ENCODE measurements at places on chromosomes 4 and X. TPM values are rescaled to one million over a fixed set of nuclear protein-coding genes. Genes with fewer than 3 reads are reported as not detected.

DNA sequence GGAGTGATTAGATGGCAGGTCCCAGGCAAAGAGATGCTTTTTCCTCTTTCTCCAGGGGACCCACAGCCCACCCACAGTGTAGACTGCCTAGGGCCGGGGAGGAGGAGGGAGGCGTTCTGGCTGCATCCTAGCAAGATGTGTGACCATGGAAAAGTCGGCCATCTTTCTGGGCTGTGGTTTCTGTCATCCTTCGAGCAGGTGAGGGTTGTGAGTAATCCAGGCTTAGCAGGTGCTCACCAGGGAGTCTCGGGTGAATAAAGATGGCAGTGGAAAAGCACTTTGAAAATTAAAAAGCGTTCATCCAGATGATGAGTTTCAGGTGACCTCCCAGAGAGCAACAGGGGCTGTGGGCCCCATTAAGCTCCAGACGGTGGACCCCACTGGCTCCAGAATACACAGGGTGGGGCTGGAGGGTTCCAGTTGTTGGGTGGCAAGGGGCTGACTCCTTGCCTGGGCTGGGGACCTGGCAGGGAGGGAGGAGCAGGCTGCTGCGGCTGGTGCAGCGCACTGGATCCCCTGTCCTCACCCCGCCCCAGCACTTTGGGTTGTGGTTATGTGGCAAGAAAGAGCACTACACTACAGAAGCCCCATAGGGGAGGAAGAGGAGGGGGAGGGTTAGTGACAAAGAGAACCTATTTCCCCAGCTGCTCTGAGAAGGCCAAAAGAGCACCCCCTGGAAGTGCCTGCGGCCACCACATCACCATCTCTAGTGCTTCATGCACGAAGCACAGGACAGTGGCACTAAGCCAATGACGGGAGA, 23.7 kb downstream of the ELF4 start:
- DNase-seq: no peak

GRCh38 chr4:185839770-185840169, 27.8 kb upstream of the SORBS2 start:
- DNase-seq: no peak

GRCh38 chr4:183821076-183821853, 83.8 kb upstream of the STOX2 start:
- DNase-seq: no peak

DNA sequence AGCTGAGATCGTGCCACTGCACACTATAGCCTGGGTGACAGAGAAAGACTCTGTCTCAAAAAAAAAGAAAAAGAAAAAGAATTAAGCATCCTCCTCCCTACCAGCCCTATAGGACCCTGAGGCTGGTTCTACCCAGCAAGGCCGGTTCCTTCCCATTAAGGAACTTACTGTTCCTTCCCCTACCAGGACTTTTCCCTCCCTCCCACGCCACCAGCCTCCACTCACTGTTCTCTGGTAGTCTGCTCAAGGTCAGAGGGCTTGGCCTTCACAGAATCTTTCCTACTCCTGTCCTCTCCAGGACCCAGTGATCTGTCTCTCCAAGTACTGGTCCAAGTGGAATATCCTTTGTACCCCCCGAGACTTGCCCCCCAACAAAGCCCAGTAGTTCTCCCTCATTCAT, 1.4 kb downstream of the GRIPAP1 start:
- no peak for DNase-seq

DNA sequence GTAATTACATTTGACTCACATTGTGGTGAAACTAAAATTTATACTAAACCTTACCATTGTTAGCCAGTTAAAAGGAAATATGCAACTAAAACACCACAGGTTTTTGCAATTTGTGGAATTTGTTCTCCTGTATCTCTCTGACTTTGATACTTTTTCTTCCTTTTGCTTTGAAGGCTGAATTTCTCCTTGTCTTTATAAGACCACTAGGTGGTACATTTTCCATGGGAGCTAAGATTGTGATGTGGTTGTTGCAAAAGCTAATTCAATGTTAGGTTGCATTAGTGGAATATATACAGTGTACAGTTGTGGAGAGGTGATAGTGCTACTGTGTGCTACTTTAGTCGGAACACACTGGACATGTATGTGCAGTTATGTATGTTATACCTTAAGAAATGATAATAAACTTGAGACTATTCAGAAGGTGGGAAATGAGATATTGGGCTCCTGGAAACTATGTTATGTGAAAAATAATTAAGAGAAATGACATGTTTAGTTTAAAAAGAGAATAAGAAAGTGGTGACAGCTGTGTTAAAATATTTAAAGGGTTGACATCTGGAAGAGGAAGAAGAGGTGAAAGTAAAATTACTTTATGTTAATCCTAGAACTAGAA, 70.3 kb downstream of the ARL9 start:
- DNase-seq: peak; percentile 45

DNA sequence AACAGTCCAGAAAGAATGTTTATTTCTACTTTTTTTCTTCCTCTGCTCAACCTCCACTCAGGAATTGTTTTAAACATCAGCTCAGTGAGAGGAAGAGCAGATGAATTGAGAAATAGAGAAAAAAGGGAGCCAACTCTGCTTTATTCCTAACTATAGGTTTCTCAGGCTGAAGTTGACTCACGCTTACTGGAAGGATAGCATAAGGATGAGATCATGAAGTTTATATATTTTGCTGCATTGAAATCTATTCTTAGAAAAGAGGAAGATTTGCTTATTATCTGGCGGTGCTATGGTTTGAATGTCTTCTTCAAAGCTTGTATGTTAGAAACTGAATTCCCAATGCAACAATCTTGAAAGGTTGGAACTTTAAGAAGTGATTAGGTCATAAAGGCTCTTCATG, 1673.4 kb upstream of the PCDH7 start:
- no peak for DNase-seq

DNA sequence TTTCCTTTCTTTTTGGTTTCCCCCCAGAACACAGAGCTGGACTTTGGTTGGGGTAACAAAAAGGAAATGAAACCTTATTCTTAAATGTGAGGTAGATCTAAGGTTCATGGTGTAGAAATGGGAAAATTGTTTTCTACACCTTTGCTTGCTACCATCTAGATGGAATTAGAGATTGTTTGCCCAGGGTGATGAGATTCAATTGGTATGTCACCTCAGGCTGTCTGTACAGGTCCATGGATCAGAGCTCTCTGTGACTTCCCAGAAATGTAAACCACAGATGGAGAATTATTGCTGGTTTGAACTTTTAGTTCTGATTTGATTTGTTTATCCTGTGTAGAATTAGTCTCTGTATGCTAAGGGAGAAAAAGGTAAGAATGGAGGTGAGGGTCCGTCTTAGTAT, 146.7 kb downstream of the PCDH7 start:
- DNase-seq: no peak

DNA sequence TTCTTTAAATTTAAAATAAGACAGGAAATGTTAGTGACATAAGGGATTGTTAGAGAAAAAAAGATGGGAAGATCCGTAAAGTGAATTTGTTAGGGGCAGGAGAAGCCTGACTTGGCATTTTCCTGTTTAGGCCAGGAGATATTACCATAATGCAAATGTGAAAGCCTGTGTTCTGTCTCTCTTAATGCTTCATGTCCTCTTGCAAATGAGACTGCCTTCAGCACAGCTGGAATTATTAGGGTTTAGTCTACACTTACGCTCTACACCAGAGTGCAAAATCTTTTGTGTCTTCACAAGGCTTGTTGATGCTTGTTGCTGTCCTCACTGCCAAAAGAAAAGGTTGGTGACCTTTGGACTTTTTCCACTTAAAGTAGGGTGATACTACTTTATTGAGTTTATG, 56.8 kb downstream of the JADE1 start:
- no peak for DNase-seq

DNA sequence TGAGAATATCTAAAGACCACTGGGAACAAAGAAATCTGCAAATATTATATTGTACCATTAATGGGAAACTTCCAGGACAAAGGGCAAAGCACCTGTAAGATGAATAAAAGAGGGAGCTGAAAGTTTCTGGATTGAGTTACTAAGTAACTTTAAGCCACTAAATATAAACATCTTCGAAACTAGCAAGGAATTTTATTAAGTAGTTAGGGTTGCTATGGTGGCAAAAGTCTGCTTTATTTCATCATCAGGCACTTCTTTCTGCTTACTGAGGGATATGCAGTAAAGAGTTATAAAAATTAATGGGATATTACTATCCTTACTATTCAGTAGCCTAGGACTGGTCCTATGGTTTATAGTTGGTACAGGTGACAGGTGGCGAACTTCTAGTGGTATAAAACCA, 33.0 kb downstream of the SMARCA1 start:
- no peak for DNase-seq

GRCh38 chr4:156858071-156858470, 113.5 kb downstream of the PDGFC start:
- no peak for DNase-seq

DNA sequence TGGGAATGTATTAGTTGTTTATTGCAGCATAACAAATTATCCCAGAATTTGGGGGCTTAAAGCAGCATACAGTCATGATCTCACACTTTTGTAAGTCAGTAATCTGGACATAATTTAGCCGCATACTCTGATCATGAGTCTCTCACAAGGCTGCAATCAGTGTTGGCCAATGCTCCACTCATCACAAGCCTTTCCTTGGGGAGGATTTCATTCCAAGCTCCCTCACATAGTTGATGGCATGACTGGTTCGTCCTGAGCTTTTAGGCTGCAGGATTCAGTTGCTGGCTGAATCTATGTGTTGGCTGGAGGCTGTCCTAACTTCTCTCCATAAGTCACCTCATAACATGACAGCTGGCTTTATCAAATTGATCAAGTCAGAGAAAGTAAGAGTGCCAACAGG, 1568.6 kb upstream of the PCDH7 start:
- DNase-seq: no peak

DNA sequence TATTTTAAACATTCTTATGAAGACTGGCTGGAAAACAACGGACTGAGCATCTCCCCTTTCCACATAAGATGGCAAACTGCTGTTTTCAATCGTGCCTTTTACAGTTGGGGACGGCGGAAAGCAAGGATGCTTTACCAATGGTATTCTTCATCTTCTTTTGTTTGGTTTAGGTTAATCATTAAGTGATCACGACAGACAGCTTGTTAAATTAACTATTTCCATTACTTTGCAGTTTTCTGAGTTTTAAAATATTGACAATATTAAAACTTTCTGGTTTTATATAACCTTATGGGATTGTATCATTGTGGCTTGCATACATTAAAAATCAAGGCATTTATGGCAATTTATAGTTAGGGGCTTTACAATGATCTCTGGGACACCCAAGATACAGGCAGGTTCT, 3.8 kb downstream of the MBTPS2 start:
- DNase-seq: no peak

- DNase-seq: no peak
These were observed 6.8 kb upstream of the CHIC1 start for GRCh38 chrX:73556159-73556558.

- DNase-seq: no peak
These were observed 1210.6 kb upstream of the PABPC4L start for GRCh38 chr4:135412213-135412612.

DNA sequence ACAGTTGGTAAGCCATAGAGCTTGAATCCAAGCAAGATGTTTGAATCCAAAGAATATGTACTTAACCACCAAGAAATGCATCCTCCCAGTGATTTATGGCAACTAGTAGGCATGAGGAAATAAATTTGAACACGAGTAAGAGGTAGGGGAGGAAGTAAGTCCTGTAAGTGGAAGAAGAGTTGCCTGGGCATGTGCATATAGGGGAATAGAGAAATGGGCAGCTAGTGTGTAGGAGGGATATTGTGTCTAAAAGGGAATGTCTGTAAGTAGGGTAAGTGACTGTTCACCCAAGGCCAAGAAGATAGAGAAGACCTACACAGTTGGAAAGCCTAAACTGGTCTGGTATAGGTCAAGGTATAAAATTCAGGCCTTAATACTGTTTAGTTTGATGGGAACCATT, 4.6 kb downstream of the SH3BGRL start:
- no peak for DNase-seq

- no peak for DNase-seq
These were observed 735.1 kb downstream of the STIM2 start for GRCh38 chr4:27595571-27596360.

GRCh38 chr4:26030260-26030667, 116.2 kb downstream of the SMIM20 start:
- no peak for DNase-seq

KCTD8 gene
- not detected for polyA plus RNA-seq

ZDHHC15 gene
- 0.03 TPM for polyA plus RNA-seq

NAT8L gene
- 0.43 TPM for polyA plus RNA-seq

SPACA5 gene
- not detected for polyA plus RNA-seq

ODAPH gene
- 0.19 TPM for polyA plus RNA-seq

ARR3 gene
- polyA plus RNA-seq: not detected
